Pancreas (tissue), 10 donors: ENCODE measurements at places on chromosomes 6 and 20. TPM values are rescaled to one million over a fixed set of nuclear protein-coding genes. Genes with fewer than 3 reads are reported as not detected.

DNA sequence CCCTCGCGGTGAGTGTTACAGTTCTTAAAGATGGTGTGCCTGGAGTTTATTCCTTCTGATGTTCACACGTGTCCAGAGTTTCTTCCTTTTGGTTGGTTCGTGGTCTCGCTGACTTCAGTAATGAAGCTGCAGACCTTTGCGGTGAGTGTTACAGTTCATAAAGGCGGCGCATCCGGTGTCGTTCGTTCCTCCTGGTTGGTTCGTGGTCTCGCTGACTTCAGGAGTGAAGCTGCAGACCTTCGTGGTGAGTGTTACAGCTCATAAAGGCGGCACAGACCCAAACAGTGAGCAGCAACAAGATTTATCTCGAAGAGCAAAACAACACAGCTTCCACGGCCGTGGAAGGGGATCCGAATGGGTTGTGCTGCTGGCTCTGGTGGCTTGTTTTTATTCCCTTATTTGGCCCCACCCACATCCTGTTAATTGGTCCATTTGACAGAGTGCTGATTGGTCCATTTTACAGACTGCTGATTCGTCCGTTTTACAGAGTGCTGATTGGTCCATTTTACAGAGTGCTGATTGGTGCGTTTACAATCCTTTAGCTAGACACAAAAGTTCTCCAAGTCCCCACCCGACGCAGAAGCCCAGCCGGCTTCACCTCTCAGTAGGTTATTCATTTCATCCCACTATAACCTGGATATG lies 48.2 kb upstream of the ARG1 start:
- no peaks in the 10 kb centered on the region for H3K36me3 ChIP-seq
- H3K27me3 ChIP-seq: no peaks in the 10 kb centered on the region
- no peak overlapping the region for H3K27ac ChIP-seq
- H3K4me1 ChIP-seq: no peaks in the 10 kb centered on the region
- DNase-seq: no peak
- H3K4me3 ChIP-seq: no peak overlapping the region

- no peak overlapping the region for H3K4me3 ChIP-seq
- H3K27ac ChIP-seq: peak overlapping the region; percentile 77
- H3K4me1 ChIP-seq: peaks cover 6% of the 10 kb centered on the region
- H3K36me3 ChIP-seq: no peaks in the 10 kb centered on the region
- no peak for DNase-seq
Measured at GRCh38 chr20:57693002-57693582, 16.7 kb downstream of the PMEPA1 start.

GRCh38 chr20:58431134-58431533 lies 42.1 kb downstream of the VAPB start:
- H3K4me1 ChIP-seq: peaks cover 5% of the 10 kb centered on the region
- H3K27ac ChIP-seq: no peak overlapping the region
- H3K27me3 ChIP-seq: no peaks in the 10 kb centered on the region
- H3K36me3 ChIP-seq: no peaks in the 10 kb centered on the region

The FERMT1 gene
- total RNA-seq: 1.9 TPM

- DNase-seq: no peak
- H3K4me1 ChIP-seq: no peaks in the 10 kb centered on the region
- no peaks in the 10 kb centered on the region for H3K27me3 ChIP-seq
- no peak overlapping the region for H3K4me3 ChIP-seq
- no peaks in the 10 kb centered on the region for H3K36me3 ChIP-seq
Measured at GRCh38 chr6:14068133-14068532, 49.4 kb upstream of the CD83 start.

GRCh38 chr20:32528171-32528891 lies 56.8 kb downstream of the NOL4L start:
- H3K36me3 ChIP-seq: no peaks in the 10 kb centered on the region
- H3K27ac ChIP-seq: no peak overlapping the region
- H3K4me3 ChIP-seq: no peak overlapping the region
- peaks cover 41% of the 10 kb centered on the region for H3K4me1 ChIP-seq

GRCh38 chr6:116405138-116405537 lies 34.4 kb downstream of the DSE start:
- H3K4me3 ChIP-seq: no peak overlapping the region
- H3K27ac ChIP-seq: no peak overlapping the region
- H3K27me3 ChIP-seq: no peaks in the 10 kb centered on the region
- no peak for DNase-seq
- no peaks in the 10 kb centered on the region for H3K4me1 ChIP-seq

The C6orf118 gene
- not detected for total RNA-seq

The CCN5 gene
- total RNA-seq: 1.2 TPM

The RRAGD gene
- 10.5 TPM for total RNA-seq

GRCh38 chr20:35856866-35857265 lies 85.1 kb downstream of the PHF20 start:
- no peaks in the 10 kb centered on the region for H3K27me3 ChIP-seq
- no peak for DNase-seq
- H3K4me3 ChIP-seq: no peak overlapping the region
- H3K27ac ChIP-seq: no peak overlapping the region

GRCh38 chr6:73746787-73747186 lies 50.8 kb downstream of the CD109 start:
- no peak overlapping the region for H3K27ac ChIP-seq
- H3K4me1 ChIP-seq: no peaks in the 10 kb centered on the region
- no peaks in the 10 kb centered on the region for H3K36me3 ChIP-seq
- no peak overlapping the region for H3K4me3 ChIP-seq

DNA sequence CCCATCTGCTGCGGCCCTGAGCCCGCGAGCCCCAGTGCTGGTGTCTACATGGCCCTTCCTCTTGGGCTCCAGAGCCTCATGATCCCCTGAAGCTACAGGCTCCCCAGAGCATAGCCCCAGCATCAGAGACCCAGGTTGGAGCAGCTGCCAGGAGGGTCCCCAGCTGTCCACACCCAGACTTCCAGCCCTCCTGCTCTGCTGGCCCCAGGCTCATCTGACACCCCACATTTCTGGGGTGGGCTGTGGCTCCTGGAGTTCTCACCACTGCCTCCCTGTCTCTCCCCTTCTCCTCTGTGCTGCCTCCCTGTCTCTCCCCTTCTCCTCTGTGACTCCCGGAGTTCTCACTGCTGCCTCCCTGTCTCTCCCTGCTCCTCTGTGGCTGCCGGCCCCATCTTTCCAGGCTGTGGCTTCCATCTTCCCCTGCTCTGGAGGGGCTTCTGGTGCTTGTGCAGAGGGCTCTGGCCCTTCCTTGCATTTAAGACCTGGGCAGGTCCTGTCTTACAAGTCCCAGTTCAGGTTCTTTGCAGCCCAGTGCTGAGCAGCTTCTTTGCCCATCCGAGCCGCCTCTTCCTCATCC lies 108.1 kb downstream of the ERMARD start:
- H3K27me3 ChIP-seq: no peaks in the 10 kb centered on the region
- no peak overlapping the region for H3K27ac ChIP-seq
- H3K4me1 ChIP-seq: no peaks in the 10 kb centered on the region
- H3K36me3 ChIP-seq: no peaks in the 10 kb centered on the region
